ENCODE measurements at places on chromosomes 11 and 22.

DNA sequence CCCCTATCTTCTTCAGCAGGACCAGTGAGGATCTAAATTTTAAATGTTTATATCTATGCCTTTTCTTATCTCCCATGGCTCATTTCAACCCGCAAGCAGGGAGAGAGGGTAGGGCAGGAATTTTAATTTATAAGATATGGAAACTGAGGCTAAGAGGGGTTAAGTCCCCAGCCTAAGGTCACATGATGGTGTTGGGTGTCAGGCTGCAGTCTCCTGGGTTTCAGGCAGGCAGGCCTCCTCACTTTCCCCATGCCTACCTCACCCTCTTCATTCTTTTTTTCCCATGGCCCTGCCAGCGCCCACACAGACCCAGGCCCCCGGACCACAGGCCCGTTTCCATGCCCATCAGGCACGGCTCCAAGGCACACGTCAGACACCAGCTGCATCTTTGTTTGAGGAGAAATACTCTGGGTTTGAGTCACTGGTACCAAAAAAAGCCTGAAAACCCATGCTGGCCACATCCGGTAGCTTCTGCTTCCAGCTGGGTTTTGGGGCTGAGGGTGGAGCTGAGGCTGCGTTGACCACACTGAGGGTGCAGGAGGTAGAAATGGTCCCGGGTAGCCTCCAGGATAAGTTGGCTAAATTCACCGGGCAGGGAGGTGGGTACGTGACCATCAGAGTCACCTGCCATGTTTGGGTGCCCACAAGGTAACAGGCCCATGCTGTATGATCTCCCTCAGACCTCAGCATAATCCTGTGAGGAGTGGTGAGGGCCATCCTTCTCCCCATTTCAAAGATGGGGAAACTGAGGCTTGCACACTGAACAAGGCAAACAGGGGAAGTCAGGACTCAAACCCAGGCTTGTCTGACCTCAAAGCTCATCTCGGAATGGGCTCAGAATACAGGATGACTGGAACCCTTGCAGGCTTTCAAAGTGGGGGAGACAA is 7.5 kb downstream of the CRYBB1 start:
- no peak for DNase-seq

- DNase-seq = no peak
Observed at GRCh38 chr11:100673063-100673462, 14.0 kb upstream of the ARHGAP42 start.

DNA sequence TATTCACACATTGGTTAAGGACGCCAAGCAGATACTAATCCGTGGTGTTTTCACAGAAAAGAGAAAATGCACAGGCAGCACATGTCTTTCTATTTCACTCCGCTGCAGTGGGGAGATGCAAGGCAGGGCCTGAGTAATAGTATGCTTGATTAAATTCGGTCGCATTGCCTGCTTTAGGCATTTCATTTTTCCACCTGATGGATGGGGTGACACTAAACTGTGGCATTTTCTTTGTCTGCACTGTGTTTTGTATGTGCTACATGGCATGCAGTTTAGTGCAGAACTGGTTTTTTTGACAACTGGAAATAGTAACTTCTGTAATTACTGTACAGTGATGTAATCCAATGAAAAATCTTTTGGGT is 94.9 kb downstream of the SLC17A6 start:
- DNase-seq = no peak

DNA sequence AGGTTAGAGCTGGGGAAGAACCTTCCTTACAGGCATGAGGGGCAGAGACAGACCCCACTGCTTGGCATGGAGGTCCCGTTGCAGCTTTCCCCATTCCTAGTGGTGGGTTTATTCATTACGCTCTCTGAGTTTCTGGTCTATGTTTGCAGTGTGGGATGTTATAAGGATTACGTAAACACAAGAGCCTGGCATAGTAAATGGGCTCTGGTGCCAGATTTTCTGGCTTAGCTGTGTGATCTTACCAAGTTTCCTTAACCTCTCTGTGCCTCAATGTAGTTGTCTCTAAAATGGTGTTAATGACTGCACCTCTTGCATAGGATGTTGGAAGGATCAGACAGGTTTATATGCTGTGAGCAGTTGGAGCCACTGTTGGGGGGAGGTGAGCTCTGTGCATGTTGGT is 15.1 kb downstream of the DTX4 start:
- DNase-seq = no peak

- DNase-seq = no peak
Observed at GRCh38 chr11:65204646-65205601, 23.2 kb downstream of the CAPN1 start.

DNA sequence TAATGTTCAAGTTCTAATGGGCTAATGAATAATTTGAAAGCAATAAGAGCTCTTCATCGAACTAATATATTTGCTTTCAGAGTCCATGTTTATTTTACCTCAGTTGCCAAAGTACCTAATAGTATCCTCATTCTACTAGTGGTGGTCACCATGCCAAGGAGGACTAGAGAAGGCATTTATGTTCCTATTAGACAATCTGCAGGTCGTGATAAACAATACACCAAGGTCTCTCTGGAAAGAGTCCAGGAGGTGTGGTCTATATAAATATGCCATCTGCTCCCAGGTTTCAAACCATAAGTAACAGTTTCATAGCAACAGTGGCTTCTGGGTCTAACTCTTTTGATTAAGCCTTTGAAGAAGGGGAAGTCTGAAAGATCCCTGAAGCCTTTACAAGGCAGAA is 42.9 kb downstream of the ARFGAP3 start:
- DNase-seq = no peak

DNA sequence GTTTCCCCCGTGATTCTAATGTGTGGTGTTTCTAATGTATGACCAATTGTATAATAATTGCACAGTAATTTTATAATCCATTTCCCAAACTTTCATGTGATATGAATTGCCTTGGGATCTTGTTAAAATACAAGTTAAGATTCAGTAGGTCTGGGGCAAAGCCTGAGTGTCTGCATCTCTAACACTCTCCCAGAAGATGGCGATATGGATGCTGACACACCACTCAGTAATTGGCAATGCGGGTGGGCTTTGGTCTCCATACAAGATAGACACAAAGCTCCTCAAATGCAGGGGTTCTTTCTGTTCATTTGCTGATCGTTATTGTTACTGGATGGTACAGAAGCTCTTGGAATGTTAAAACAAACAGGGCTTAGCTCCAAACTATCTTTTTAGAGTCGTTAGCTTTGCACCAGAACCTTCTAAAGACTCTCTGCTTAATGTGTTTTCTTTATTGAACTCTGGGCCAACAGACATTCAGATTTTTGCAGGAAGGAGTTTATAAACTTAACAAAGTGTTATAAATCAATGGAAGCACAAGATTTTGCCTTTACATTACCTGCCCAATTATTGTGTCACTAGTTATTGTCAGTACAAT is 45.4 kb upstream of the ANO3 start:
- no peak for DNase-seq

GRCh38 chr11:122632181-122632824 is 23.2 kb upstream of the UBASH3B start:
- no peak for DNase-seq

- DNase-seq = no peak
Observed at GRCh38 chr11:122745111-122745510, 89.6 kb downstream of the UBASH3B start.

GRCh38 chr11:76655501-76656049 is 15.0 kb downstream of the LRRC32 start:
- no peak for DNase-seq

DNA sequence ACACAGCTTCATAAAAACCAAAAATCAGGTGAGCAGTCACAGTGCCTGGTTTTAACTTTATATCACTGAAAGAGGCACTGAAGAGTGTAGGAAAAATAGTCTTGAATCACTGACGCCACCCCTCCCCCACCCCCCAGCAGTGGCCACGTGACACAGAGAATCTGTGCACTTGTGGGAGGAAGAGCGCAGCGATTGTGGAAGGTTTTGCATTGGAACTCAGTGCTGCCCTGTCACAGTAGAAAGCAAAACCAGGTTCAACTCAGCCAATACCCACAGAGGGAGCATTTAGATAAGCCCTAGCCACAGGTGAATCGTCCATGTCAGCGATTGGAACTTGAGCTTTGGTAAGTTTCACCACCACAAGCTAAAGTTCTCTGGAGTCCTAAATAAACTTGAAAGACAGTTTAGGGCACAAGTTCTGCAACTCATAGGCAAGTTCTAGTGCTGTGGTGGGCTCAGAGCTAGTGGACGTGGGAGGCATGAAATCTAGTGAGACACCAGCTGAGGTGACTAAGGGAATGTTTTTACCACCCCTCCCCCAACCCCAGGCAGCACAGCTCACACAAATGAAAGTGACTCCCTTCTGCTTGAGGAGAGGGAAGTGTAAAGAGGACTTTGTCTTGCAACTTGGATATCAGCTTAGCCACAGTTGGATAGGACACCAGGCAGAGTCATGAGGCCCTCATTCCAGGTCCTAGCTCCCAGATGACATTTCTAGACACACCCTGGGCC is 13.3 kb downstream of the OR52B2 start:
- no peak for DNase-seq

- no peak for DNase-seq
Observed at GRCh38 chr22:22838148-22838786, 49.3 kb upstream of the IGLL5 start.

GRCh38 chr22:17639247-17639741 is 737 bp downstream of the BCL2L13 start:
- no peak for DNase-seq

DNA sequence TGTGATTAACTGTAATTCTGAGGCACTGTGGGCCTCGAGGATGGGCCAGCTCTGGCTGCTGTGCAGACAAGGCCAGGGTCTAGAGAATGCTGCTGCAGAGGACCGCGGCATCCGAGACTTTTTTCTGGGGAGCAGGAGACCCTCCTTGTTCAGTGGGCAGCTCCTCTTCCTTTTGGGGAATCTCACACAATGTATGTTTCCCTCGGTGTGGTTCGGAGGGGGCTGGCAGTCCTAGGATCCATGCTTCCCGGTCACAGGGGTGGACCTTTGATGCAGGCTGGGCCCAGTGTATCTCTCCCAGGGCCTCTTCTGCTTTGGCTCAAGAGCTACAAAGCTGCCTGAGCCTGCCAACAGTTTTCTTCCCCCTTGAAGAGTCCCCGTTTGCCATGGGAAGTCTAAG is 31.5 kb downstream of the MYEOV start:
- DNase-seq = no peak

GRCh38 chr22:48941033-48941902 is 886.4 kb downstream of the BRD1 start:
- no peak for DNase-seq

DNA sequence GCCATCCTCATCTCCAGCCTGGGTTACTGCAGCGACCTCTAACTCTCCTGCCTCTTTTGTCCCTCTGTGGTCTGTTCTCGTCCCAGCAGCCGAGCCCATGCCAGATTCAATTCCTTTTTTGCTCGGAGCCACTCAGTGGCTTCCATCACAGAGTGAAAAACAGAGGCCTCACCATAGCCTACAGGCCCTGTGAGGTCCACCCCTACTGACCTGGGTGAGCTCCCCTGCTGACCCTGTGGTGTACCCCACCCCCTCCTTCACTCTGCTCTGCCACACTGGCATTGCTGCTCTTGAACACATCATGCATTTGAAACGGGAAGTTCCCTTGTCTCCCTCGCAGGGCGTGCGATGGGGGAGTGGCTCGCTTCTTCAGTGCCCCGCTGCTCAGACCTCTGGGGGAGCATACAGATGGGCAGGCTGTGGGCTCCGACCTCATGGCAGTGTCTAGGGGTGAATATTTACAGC is 2.1 kb downstream of the AIP start:
- no peak for DNase-seq

GRCh38 chr11:67376873-67377808 is 3.7 kb upstream of the CLCF1 start:
- DNase-seq = no peak

- no peak for DNase-seq
Observed at GRCh38 chr11:59197991-59198390, 14.7 kb downstream of the MPEG1 start.

- peak; percentile 83 for DNase-seq
Observed at GRCh38 chr11:94973099-94973968, at the start of the genes CWC15 and KDM4D. Gene CWC15, minus strand, starts transcription at chr11:94973556. Its CDS starts 1,371 bp downstream, at chr11:94972185. Gene KDM4D, plus strand, starts transcription at chr11:94973709. Its CDS starts 23,664 bp downstream, at chr11:94997373.

- no peak for DNase-seq
Observed at GRCh38 chr22:17097062-17097461, 12.3 kb downstream of the IL17RA start.

GRCh38 chr11:72781063-72781312 is 12.9 kb downstream of the STARD10 start:
- no peak for DNase-seq

DNA sequence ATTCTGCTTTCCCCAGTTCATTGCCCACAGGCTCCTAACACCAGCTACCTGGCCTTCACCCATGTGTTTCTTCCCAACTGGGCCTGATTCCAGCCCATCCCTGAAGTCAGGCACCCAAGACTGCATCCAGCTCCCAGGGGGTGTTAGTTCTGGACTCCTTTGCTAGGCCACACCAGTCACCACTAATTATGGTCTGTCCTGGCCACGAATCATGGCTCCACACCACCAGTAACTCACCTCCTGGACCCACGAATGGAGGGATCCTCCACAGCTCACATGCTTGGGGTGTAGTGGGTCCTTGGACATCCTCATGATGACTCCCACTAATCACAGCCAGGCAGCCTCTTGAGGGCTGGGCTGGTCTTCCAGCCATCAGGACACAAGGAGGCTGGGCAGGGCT is 3.6 kb upstream of the RASL10A start:
- DNase-seq = no peak

DNA sequence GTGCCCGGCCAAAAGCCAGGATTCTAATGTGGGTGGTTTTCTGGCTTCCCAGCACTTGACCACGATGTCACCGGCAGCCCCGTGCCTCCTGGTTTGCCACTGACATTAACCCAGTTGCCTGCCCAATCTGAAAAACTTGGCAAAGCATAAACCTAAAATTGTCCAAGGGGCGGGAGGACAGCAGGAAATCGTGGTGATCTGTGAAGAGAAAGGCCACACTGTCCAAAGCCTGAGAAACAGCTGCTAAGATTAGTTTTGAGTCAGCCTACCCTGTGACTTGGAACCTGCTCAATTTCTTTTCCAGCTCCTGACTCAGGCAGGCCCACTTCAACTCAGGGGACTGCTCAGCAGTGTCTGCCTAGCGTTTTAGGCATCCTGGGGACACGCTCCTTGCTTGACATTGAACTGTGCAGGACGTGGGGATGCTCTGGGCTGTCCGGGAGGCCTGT is 8.2 kb upstream of the F2 start:
- DNase-seq = no peak

DNA sequence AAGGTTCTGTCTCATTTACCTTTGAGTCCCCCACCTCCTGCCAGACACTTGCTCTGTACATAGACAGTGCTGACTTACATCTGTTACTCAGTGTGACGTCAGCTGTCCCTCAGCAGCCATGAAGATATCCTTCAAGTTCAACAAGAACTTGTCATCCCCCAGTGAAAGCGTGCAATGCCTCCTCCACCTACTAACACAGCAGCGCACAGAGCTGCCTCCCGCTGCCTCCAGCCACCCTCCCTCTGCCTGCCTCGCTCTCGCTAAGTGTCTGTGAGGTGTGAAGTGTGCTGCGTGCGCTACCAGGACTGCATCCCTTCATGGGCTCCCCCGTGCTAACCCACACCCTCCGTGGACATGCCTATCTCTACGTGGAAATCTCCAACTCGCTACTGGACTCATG is 621.4 kb downstream of the BRD1 start:
- no peak for DNase-seq

- no peak for DNase-seq
Observed at GRCh38 chr11:68543594-68543993, 83.0 kb downstream of the PPP6R3 start.
